ENCODE measurements at places on chromosomes 7 and 10.

- no peak for DNase-seq
Measured at GRCh38 chr7:14047709-14048399, 58.4 kb upstream of the ETV1 start.

GRCh38 chr7:82631998-82632397, 188.4 kb upstream of the CACNA2D1 start:
- DNase-seq: no peak

DNA sequence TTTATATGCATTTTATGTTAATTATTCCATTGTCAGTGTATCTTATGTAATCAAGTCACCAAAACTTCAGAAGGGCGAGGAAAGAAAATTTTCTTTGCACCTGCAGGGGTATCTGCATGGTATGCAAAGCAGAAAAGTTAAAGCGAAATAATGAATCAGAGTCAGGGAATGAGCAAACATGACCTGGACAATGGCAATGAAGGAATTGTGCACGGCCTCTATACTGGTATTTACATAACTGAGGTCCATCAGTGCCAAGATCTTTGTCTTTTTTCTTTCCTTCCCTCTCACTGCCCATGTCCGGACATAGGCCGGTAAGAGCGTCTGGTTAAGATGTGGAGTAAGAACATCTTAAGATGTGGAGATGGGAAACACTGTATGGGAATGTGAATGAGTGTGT, 14.4 kb upstream of the AKR1C3 start:
- DNase-seq: no peak

DNA sequence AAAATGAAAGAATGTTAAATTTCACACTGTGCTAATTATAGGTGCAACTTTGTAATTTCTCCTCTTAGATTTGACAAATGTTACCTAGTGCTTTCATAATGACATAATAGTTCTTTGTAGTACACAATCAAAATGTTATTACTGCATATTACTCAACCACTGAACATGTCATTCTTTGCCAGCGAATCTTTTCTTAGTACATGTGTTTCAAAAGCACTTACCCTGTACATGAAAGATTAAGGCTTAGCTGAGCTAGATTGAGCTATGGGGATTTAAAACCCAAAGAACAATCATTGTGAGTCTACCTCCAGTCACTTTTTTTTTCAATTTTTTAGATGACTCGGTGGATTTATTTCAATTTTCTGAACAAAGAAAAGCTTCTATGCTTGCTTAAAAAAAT, 123.5 kb upstream of the FERD3L start:
- no peak for DNase-seq

GRCh38 chr7:117074378-117074777, 121.1 kb downstream of the ST7 start:
- peak; percentile 53 for DNase-seq

GRCh38 chr10:61125560-61126170, 181.7 kb upstream of the RHOBTB1 start:
- no peak for DNase-seq

GRCh38 chr10:45672181-45673073, at the start of gene ZFAND4:
TSS of gene ZFAND4 (minus strand) at chr10:45672772. CDS start at chr10:45663725, 9,047 bp downstream.
- peak; percentile 99 for DNase-seq

- DNase-seq: no peak
Measured at GRCh38 chr7:54799792-54800191, 40.8 kb upstream of the SEC61G start.

DNA sequence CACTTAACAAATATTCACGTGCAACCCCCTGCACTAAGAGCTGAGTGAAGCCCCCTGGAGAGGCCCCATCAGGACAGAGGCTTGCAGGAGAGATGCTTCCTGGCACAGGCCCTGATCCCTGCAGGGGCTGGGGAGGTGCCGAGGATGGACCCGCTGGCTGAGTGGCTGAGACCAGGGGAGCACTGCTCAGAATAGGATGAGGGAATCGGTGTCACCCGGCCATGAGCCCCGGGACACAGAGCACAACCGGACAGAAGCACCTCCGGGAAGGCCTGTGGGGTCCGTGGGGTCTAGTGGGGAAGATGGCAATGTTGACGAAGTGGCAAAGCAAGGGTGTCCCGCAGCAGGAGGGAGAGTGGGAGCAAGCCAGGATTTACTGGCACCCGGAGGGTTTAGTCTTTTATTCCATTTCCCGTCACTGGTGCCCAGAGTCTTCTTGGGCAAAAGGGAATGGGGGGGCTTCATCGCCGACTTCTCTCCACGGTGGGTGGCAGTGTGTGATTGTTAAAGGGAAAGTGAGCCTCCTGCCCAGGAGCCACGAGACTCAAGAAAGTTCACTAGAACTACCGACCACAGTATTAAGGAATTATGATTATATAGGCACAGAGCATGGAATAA, 140.7 kb downstream of the ADARB2 start:
- no peak for DNase-seq

DNA sequence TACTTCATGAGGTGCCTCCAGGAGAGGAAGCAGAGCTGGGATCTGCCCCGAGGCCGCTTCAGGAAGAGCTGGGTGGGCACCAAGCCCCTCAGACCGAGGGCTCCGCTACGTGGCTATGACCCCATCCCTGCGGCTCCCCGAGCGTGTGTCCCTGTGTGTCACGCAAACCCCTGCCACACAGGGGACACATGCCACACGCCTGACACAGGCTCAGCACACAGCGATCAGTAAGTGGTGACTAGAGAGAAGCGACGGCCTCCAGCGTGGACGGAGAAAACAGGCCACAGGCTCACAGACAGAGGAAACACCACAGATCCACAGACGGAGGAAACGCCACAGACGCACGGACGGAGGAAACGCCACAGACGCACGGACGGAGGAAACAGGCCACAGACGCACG, 18.5 kb downstream of the DIP2C start:
- DNase-seq: no peak

DNA sequence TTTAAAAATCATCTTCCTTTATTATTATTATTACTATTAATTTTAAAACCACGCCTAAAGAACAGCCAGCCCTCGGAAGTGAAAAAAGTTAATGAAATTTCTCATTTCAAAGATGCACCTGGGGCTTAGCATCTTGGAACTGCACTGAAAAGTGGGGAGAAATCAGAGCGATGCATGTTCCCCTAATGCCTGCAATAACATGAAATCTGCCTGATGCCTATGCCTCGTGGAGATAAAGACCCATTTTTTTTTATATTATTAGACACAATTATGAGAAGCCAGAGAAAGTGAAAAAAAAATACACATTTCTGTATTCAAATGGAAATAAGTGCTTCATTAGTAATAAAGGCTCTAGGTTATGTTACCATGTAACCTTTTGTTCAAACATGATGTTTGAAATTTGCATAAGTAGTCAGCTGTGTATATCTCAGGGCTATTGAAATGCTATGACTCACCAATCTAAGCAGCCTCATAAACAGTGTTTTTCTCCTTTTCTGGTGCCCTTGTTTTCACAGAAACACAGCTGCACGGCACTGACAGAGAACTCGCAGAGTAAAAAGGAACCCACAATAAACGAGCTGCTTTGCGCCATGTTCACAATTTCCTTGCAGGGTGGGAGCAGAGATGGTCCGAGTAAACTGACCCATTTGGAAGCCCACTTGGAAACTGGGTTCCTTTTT, 175.8 kb upstream of the PRKCQ start:
- no peak for DNase-seq

- DNase-seq: no peak
Measured at GRCh38 chr10:49166484-49167400, 21.4 kb downstream of the TMEM273 start.

- peak; percentile 19 for DNase-seq
Measured at GRCh38 chr7:110317541-110318265, 773.2 kb upstream of the LRRN3 start.

DNA sequence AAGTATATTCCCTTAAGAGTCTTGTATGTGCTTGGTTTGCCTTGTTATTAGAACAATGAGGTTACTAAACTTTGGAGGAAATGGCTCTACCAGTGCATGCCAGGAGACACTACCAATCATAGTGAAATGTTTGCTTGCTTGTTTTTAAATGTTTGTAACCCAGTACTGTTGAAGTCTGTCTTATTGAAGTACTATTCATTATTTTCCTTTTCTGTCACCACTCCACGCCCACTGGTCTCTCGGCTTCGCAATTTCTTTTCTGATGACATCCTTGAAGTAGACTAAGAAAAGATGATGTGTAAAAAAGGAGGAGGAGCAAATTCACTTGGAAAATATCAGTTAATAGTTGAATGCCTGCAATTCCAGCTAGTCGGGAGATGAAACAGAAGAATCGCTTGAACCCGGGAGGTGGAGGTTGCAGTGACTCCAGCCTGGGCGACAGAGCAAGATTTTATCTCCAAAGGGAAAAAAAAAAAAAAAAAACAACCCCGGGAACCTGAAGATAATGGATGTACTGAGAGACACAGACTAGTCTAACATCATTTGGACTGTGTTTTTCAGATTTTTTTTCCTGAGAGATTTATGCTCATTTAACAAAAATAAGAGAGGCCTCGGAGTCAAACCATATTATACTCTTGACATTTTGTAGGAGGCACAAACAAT, 959.4 kb downstream of the PCDH15 start:
- DNase-seq: no peak

DNA sequence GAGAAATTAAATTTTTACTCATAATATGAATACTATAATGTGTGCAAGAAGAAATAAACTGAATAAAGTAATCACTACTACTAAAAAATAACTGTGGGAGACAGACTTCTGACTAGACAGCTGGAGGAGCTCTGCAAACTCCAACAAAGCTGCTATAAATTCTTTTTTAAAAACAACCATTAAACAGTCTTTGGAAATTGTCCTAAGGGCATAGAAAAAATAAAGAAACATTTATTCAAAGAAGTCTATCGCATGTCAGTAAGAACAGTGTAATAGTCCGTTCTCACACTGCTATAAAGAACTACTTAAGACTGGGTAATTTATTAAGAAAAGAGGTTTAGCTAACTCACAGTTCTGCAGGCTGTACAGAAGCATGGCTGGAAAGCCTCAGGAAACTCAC, 56.0 kb downstream of the ZPBP start:
- DNase-seq: no peak

DNA sequence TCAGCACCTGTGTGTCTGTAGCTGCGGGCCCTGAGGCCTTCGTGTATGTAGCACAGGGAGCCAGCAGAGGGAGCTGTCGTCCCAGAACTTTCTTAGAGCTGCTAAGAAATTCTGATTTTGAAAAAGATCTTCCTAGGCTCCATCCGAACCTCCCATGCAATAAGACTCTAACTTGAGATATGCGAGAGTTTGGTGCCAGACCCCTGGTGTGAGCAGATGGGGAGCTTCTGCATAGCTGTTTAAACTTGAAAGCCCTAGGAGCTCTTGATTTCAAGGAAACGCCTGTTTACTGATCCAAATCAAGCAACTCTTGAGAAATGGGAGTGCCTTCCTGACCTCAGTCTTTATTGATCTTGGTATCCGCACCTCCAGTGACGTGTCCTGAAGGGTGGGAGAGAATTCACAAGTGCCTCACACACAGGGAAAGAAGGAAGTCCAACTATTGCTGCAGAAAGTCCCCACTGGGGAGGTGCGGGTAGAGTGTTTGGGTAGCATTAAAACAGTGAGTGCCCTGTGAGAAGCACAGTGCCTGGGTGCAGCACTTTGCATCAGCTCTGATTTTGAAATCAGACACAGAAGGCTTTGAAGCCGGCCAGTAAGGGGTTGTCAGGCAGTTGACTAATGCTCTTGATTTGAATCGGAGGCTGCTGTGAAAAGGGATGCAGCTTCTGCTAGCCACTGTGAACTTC, 66.4 kb upstream of the STRIP2 start:
- DNase-seq: peak; percentile 86

DNA sequence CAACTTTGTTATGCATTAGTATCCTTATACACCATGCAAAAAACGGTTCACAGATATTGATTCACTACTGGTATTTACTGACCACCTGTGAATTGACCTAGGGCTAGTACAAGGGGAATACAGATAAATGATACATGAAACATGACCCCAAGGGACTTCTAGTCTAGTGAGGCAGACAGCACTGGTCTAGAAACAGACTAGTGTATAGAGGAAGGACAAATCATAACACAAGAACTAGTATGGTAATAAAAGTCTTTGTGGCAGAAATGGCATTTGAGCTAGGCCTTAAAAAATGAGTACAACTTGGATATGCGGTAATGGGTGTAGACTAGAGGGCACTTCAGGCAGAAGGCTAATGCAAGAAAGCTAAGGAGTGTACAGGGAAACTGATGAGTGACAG, 86.6 kb downstream of the SLC25A13 start:
- no peak for DNase-seq

GRCh38 chr10:66337211-66337610, 588.6 kb upstream of the LRRTM3 start:
- no peak for DNase-seq

DNA sequence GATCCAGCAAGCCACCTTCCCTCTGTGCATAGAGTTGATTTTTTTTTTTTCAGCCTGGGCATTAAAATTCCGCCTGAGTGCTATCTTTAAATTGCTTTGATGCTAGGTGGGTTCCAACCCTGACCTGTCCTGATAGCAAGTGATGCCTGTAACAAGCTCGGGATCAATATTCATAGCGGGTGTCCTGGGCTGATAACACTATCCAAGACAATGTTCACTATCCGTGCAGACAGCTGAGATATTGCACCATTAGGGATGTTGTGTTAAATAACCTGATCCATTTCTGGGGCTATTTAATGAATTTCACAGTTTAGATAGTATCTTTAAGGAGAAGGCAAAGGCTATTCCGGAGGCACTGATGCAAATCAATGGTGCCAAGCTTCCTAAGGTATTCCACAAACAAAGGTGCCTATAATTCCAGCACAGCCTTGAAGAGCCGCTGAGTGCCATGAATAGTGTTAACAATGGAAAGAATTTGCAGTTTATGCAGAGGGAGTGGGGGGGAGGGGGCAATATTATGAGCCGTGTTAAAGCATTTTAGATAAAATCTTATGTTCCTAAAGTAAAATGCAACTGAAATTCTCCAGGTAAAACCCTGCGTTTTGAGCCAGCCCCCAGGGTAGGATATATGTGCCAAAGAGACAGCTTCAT, 4.2 kb upstream of the NKX1-2 start:
- DNase-seq: peak; percentile 39

GRCh38 chr7:90298145-90299038, 22.7 kb downstream of the FAM237B start:
- peak; percentile 59 for DNase-seq

DNA sequence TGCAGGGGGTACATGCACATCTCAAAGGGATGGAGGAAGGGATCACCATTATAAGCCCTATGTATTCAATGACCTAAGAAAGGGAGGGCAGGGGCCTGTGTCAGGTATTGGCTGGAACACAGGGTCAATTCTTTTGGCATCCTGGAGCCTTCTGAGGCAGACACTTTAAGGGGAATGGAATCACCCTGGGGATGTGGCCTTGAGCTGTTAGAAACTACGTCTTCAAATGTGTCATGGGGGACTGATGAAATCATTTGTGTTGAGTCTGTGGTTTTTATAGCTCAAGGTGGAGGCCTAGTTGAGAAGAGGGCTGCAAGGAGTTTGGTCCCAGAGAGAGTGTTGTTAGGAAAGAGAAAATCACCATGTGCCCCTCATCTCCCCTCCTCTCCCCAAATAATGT, 206.1 kb upstream of the CELF2 start:
- no peak for DNase-seq

DNA sequence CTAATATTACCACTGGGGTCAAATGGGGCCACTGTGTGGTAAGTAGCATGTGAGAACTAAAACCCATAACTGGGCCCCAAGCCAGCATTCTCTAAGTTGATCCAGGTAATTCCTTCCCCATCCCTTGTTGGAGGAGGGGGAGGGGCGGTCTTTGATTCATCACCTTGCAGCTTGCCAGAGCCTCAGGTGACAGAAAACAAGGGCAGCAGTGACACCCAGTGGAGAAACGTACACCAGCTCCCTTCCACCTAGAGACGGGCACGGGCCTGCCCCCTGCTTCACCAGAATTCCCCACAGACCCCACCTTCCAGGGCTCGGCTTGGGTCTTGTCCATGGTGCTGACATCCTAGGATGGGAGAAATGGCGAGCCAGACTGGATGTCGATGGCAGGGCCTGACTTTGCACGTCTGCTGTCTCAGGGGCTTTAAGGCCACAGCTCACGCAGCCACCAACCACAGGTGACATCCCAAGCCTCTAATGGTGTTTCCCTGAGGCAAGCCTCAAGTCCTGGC, 102.0 kb downstream of the STRA8 start:
- DNase-seq: peak; percentile 95

All from neural progenitor cell (in vitro differentiated cells).